ENCODE measurements at places on chromosomes 7 and 10. TPM values are rescaled to one million over a fixed set of nuclear protein-coding genes. Genes with fewer than 3 reads are reported as not detected.

Gene CLEC5A
- total RNA-seq, result not detected

Gene MYOZ1
- not detected for total RNA-seq

Gene ARHGEF5
- total RNA-seq, result 25.6 TPM

Gene AMZ1
- 2.7 TPM for total RNA-seq

Gene AEBP1
- 273 TPM for total RNA-seq

Gene EGFR
- 45.3 TPM for total RNA-seq

Gene ZNF485
- 1.5 TPM for total RNA-seq

Gene SYT15
- total RNA-seq, result 0.89 TPM

Gene SPDYE9
- total RNA-seq, result not detected

Gene PCLO
- total RNA-seq, result 0.98 TPM

Gene NEUROD6
- not detected for total RNA-seq

Measured in mesangial cell (primary cell).